ENCODE measurements at places on chromosomes 6 and 20. TPM values are rescaled to one million over a fixed set of nuclear protein-coding genes. Genes with fewer than 3 reads are reported as not detected.

- no peak for DNase-seq
These were observed 273.8 kb upstream of the AGPAT4 start for GRCh38 chr6:161547617-161548016.

DNA sequence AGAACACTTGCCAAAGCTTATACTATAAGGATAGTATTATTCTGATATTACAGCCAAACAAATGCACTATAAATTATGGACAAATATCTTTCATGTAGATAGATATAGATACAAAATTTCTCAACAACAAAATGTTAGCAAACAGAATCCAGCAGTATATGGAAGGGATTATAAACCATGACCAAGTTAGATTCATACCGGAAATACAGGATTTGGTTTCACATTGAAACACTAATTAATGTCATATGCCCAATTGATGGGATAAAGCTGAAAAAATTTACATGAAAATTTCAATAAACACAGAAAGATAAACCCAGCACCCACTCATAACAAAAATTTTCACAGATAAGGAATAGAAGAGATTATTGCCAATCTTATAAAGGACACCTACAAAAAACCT lies 770.3 kb upstream of the SLC35B3 start:
- no peak for DNase-seq

DNA sequence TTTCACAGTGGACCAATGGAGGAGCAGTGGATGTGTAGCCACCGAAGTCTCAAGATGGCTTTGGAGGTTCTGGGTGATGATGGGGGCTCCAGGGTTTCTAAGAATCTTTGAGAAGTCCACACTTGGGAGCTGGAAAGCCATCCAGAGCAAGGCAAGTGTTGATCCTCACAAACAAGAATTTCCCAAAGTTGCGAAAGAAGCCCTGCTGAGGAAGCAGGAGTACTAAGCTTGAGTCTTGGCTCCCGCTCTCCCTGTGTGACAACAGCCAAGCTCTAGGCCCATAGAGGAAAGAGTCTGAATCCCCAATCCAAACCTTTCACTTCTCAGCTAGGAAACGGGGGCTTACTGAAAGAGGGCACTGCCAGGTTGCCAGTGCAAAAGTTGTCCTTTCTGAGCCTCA lies 106.0 kb downstream of the EDN3 start:
- DNase-seq, result no peak

DNA sequence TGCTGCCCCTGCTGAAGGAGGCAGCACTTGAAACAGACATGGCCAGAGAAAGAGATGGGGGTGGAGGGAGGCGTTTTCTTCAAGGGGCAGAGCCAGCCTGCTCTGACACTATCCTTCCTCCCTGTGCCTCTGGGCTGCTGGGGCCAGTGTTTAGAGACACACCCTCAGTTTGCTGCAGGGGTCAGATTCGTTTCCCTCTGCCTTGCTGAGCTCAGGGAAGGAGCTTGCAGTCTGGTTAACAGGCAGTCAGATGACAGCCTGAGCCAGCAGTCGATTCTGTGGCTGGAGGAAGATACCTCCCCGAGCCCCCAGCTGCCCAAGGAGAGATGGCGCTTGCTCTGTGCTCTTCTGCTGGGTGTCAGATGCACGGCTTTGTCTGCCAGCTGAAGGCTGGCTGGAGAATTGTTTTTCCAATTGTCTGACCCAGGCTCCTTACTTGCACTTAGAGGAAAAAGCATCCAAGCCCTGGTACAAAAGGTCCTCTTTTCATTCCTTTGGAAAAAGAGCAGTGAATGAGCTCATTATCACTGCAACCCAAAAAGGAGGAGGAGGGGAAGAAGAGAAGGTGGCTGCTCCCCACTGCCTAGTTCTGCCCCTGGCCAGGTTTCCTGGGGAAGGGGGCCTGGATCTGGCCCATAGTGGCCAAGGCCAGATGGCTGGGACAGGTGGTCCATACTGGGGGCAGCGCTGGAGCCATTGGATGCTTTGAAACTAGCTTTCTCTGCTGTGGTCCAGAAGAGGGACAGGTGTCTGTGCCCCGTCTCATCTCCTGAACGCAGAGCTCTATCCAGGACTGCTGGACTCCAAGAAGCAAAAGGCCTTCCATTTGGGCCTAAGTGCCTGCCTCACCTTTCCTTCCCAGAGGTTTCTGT lies 88.2 kb downstream of the TCP11 start:
- no peak for DNase-seq

Gene SLC26A8
- not detected for total RNA-seq

DNA sequence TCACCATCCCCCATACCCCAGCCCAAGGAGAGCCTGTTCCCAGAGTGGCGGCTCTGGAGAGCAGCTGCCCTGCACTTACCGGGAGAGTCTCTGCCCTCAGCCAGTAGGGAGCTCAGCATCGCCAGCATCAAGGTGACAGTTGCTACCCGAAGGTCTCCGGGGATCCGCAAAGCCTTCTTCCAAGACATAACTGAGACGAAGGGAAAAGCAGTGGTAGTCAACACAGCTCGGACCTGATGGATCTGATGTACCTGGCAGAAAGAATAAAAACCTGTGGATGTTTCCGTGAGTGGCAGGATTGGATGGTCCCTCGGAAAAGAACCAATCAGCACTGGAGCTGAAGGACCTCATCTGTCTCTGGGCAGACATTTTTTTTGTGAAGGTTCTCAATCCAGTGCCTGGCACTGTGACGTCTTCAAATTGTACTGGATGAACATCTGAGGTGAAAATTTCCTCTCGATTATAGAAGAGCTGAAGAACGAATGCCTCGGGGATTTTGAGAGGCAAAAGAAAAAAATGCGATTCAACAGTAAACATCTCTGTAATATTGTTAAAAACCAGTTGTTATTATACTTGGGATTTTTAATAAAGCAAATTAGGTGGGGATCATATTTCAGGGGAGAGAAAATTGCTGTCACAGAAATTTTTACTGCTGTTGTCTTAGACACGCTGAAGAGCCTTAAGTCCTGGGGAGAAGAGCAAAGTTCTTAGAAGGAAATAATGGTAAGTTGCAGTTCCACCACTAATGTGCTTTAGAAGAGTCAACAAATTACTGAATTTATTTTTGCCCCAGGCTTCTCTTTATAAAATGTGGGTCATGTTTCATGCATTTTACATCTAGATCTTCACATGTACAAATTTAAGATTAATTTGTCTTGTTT lies at the start of gene HLA-DQB1:
Gene HLA-DQB1, minus strand, starts transcription at position 238 of the 881 bp plus-strand sequence. Its CDS starts 50 bp downstream, at position 188.
- peak; percentile 84 for DNase-seq

Gene XKR7
- not detected for total RNA-seq

Gene EBF4
- 3.1 TPM for total RNA-seq

- DNase-seq, result no peak
These were observed 4.0 kb downstream of the EGFL8 start for GRCh38 chr6:32168350-32168749.

DNA sequence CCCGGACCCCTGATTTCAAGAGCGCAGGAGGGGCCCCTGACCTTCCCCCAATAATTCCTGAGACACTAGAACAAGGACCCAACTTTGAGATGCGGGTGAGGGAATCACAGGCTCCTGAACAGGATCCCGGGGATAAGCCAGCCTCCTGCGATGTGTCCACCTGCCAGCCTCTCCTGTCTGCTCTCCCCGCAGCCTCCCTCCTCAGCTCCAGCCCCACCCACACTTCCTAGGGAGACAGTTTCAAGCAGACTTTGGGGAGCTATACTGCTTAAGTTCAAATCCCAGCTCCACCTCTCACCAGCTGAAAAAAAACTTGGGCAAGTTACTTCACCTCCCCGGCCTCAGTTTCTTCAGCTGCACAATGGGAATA lies 50.8 kb downstream of the GRM4 start:
- DNase-seq, result no peak

DNA sequence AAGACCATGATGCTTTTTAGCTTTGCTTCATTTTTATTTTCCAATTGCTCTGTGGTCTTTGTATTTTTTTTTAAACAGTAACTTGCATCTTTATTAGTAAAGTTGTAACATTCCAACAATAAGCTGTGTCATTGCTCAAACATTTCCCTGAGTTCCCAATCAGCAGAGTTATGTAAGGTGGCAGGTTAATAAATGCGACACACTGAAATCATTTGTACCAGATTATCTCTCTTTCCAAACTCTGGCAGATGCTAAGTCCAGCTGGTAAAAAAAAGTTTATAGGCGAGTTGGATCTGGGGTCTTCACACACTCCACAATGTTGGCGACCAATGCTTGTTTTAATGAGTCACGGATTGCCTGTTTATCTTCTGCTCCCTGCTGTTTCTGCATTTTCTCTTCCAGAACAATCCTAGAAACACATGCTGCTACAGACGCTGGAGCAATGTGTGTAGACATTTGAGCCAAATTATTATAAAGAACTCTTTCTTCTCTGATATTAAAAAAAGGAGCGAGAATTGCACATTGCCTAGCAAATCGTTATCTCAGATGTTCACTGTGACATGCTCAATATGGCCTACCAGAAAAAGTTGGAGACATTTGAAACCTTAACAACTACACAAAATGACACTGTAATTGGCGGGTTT lies 113.6 kb upstream of the IFNGR1 start:
- DNase-seq, result no peak

Gene PACRG
- total RNA-seq, result not detected

GRCh38 chr6:683742-684440 lies 9.0 kb downstream of the EXOC2 start:
- no peak for DNase-seq

Gene LRFN2
- total RNA-seq, result not detected

GRCh38 chr6:80250391-80250997 lies 144.0 kb downstream of the BCKDHB start:
- no peak for DNase-seq

Gene FAM209B
- 1.3 TPM for total RNA-seq

Gene EPHA7
- not detected for total RNA-seq

Gene VGLL2
- not detected for total RNA-seq

GRCh38 chr6:144159223-144159622 lies 8.9 kb downstream of the STX11 start:
- no peak for DNase-seq

Gene ENPP1
- 0.15 TPM for total RNA-seq

Gene SASH1
- 0.03 TPM for total RNA-seq

GRCh38 chr6:140204154-140204553 lies 829.7 kb upstream of the CITED2 start:
- DNase-seq, result no peak

GRCh38 chr20:61163031-61163430 lies 89.0 kb upstream of the CDH4 start:
- DNase-seq, result no peak

Gene GSTA2
- total RNA-seq, result not detected

Gene CLVS2
- not detected for total RNA-seq

- DNase-seq, result no peak
These were observed 15.1 kb upstream of the CCDC167 start for GRCh38 chr6:37514837-37515236.

DNA sequence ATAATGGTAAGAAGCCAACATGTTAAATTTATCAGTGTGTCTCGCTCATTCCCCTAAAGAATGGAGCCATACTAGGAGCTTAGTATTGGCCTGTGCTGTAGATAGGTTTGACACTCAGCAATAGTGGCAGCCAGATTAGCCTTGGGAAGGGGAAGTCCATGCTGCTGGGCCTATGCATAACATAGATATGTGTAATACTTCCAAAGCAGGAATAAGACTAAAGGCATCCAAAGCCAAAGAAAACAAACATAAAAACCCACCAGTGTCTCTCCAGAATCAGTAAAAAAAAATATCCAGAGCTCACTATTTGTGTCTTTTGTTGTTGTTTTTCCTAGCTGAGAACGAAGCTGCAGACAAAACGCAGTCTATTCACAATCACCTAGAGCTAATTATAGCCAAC lies 104.2 kb upstream of the STXBP5 start:
- no peak for DNase-seq

Gene CCM2L
- total RNA-seq, result not detected

GRCh38 chr6:7247179-7247456 lies 65.9 kb downstream of the SSR1 start:
- no peak for DNase-seq

Gene FERMT1
- total RNA-seq, result 0.47 TPM

Gene NMBR
- total RNA-seq, result not detected

- no peak for DNase-seq
These were observed 1137.3 kb upstream of the ADGRB3 start for GRCh38 chr6:67497749-67498148.

Gene MYBL2
- total RNA-seq, result 118 TPM

- DNase-seq, result peak; percentile 52
These were observed 217.0 kb upstream of the MYLIP start for GRCh38 chr6:15911753-15912504.

Gene ACOT13
- 21.8 TPM for total RNA-seq

GRCh38 chr6:169207482-169207881 lies 46.2 kb downstream of the THBS2 start:
- no peak for DNase-seq

- DNase-seq, result peak; percentile 44
These were observed 537 bp downstream of the CSTF1 start for GRCh38 chr20:56392881-56393482.

- DNase-seq, result no peak
These were observed 76.7 kb upstream of the ZFP64 start for GRCh38 chr20:52268184-52268749.

DNA sequence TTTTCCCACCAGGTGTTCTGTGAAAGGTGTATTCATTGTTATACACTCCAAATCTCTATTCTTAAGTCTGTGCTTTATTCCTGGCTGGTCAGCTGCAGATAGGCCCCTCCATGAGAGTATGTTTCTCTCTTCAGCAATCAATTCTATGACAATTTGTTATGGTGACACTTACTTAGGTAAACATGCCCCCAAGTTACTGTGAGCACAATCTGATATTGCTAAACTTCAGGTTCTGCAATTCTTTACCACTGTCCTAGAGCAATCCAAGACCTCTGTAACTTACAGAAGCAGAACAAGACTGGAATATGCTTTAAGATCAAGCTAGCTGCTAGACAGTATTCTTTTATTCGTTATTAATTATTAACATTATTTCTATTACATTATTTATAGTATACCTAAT lies 391.9 kb downstream of the FRK start:
- no peak for DNase-seq

GRCh38 chr6:112279031-112279935 lies 24.9 kb upstream of the LAMA4 start:
- no peak for DNase-seq

- DNase-seq, result no peak
These were observed 272.6 kb downstream of the TSHZ2 start for GRCh38 chr20:53244711-53245110.

- no peak for DNase-seq
These were observed 70.8 kb downstream of the EYA2 start for GRCh38 chr20:46965477-46965876.

Gene MCM8
- 37.5 TPM for total RNA-seq

- DNase-seq, result no peak
These were observed 8.5 kb downstream of the TFEB start for GRCh38 chr6:41726876-41727275.

Gene SLC17A1
- total RNA-seq, result not detected

Gene PRICKLE4
- not detected for total RNA-seq

- DNase-seq, result no peak
These were observed 7.7 kb downstream of the ZHX3 start for GRCh38 chr20:41309817-41310216.

DNA sequence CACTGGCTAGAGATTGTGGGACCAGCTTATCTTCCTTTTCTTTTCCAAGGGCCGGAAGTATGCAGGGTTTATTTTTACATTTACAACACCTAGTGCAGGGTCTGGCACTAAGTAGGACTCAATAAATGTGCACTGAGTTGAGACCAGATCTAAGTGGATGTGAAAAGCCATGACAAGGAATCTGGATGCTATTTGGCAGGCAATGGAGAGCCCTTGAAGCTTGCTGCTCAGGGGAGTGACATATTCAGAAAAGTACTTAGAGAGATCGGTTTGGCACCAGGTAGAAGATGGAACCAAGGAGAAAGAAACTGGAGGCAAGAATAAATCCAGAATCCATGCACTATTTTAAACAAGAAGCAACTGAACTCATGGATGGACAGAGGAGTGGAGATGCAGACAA lies 815.8 kb downstream of the MAFB start:
- DNase-seq, result no peak

Gene MAP7
- total RNA-seq, result 0.59 TPM

- DNase-seq, result no peak
These were observed 22.7 kb downstream of the PIM1 start for GRCh38 chr6:37192666-37193065.

Measured in activated CD8-positive, alpha-beta memory T cell treated with anti-CD3 and anti-CD28 coated beads, Interleukin-2, amount 10 ng/mL, durations not matched to agents 7 days and 5 days (primary cell).